ENCODE measurements at places on chromosomes 12 and 14.

DNA sequence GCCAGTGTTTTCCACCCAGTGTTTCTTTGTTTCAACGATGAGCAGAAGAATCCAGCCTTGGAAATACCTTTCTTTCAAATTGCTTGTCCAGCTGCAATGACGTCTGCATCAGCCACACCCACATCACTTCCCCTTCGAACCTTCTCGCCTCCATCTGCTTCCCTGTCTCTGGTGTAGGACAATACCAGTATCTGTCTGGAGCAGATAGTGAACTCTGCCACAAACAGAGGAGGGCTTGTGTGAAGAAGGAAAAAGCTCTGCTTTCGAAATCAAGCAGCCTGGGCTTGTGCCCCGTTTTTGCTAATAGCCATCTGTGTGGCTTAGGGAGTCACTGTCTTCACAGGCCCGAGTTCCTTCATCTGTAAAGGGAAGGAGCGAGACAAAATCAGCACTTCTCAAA is 415.4 kb downstream of the ZFP36L1 start:
- DNase-seq: no peak

DNA sequence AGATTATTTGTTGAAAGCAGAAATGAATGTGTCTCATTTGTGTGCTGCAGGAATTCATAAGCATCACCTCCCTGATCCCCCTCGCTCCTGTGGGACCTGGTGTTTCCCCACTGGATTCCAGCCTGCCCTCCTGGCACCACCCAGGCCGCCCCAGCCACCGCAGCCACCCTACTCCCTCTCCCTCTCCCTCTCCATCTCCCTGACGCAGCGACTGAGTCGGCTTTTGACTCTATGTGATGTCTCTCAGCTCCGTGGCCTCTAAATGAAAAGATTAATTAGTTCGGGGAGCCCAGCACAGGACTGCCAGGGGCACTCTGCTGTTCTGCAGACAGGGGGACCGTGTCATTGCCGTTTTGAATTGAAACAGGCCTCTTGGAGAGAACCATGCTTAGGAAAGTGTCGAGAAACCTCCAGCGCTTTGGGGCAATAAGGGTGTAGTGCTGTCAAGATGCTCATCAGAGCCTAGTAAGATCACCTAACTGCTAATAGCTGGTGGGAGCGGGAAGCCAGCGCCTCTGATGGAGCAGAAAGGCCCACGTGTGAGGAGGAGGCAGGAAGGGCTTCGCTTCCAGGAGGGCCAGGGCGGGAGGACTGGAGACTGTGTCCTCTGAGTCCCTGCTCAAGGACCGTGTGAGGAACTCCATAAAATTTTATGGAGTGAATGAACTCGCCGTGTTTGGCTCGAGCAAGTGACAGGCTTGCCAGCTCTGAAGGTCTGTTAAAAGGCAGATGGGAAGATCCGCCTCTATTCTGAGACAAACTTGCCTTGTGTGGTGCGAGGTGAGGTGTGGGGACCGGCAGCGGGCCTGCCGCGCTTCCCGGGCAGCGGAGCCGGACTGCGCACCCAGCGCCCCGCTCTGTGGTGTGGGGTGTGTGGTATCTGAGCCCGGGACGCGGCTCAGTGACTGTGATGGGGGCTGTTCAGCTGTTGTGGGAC is 157.4 kb upstream of the C14orf180 start:
- DNase-seq: no peak

GRCh38 chr12:70971001-70971794 is 50.7 kb upstream of the PTPRR start:
- no peak for DNase-seq

- DNase-seq: no peak
Observed at GRCh38 chr12:6778217-6778573, 5.9 kb downstream of the LAG3 start.

- DNase-seq: no peak
Observed at GRCh38 chr12:85781766-85782165, 54.4 kb downstream of the RASSF9 start.

- DNase-seq: no peak
Observed at GRCh38 chr14:50001151-50001998, 108.5 kb downstream of the ARF6 start.

DNA sequence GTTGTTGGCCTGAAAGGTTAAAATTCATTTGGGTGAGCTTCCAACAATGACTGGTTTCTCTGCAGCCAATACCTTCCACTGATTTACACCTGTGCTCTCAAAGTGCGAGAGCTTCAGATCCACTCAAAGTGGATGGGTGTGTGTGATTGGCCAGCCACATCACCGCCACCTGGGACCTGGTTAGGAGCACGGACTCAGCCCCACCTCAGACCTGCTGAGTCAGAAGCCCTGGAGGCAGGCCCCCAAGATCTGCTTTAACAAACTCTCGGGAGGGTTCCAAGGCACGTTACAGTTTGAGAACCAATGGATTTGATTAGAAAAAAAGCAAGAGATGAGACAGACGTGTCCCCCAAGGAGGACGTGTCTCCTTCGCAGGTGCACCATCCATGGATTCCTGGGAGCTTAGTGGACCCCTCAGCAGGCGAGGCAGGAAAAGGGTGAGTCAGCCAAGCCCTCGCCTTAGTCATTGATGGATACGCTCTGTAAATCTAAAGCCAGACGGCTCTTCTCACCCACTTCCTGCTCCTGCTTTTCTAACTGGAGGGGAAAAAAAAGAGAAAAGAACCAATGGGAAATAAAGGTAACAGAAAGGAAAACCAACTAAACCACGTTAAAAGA is 24.5 kb downstream of the FZD10 start:
- DNase-seq: no peak

GRCh38 chr14:51784466-51784865 is 75.9 kb upstream of the GNG2 start:
- no peak for DNase-seq

GRCh38 chr14:53093206-53093605 is 59.9 kb downstream of the DDHD1 start:
- no peak for DNase-seq

GRCh38 chr12:41365653-41366171 is 177.6 kb downstream of the PDZRN4 start:
- no peak for DNase-seq

GRCh38 chr14:51652168-51653078 is 713 bp downstream of the FRMD6 start:
- DNase-seq: no peak
